ENCODE measurements at places on chromosomes 7 and 10. TPM values are rescaled to one million over a fixed set of nuclear protein-coding genes. Genes with fewer than 3 reads are reported as not detected.
A peak's percentile ranks its signal among the peaks of the same experiment; 100 is the strongest.

DNA sequence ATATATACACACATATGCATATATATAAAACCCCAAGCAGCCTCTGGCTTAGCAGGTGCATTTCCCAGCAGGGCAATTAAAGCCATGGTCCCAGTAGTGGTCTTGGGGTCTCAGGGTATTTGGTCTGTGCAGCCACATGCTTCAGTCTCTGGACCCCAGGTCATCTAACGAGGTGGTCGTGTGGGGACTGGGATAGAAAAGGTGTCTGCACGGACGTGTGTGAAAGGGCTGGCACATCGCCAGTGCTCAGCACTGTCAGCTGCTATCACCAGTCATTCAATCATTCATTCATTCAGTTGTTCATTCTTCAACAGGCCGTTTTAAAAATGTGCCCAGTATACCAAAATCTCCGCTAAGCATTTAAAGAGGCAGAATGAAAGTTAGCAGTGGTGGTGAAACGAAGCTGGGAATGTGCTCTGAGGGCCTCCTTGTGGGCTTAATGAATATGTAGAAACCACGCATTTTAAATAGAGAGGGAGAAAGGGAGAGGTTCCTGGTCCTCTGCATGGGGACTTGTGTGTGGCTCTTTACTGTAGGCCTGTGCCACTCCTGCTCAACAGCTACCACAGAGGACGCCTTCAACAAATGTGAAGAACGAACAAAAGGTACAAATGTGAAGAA, 170.4 kb downstream of the EGFR start:
- no peak for DNase-seq

DNA sequence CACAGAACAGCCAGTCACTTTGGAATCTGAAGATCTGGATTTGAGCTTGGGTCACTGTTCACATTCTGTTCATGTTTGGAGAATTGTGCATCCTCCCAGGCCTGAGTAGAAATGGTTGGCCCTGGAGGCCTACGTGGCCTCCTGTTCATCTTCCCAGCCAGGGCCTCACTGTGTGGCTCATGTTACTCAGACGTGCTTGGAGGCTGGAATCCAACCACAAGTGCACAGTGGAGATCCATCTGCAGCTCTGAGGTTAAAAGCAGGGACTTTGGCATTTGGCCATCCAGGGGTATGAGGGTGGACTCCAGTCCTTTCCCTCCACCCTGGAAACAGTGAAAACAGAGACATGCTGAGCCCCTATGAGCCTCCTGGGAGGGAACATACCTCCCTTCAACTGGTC, 709.0 kb upstream of the IGFBP3 start:
- DNase-seq, result no peak

HERPUD2 gene
- total RNA-seq, result 78.4 TPM

GRCh38 chr10:95500649-95501048, 60.5 kb downstream of the SORBS1 start:
- DNase-seq, result no peak

GRCh38 chr10:79258894-79259293, 88.4 kb upstream of the PPIF start:
- DNase-seq, result no peak

SMO gene
- 17.7 TPM for total RNA-seq

DNA sequence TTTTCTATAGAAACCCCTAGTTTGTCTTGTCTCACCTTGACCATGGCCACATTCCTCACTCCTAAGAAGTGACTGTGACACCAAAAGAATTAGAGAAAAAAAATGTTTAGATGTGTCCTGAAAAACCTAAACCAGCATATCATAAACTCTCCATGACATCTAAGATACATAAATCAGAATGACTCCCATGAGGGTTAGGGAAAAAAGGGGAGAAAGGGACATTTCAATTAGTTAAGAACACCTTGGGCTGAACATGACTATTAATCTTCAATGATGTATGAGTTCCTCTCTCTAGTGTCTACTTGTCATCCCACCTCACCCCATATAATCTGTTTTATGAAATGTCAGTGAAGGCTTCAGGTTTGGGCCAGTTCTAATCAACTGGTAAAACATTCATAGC, 31.1 kb downstream of the KDM7A start:
- DNase-seq, result no peak

- no peak for DNase-seq
Observed at GRCh38 chr7:15925608-15926007, 239.1 kb upstream of the MEOX2 start.

DNA sequence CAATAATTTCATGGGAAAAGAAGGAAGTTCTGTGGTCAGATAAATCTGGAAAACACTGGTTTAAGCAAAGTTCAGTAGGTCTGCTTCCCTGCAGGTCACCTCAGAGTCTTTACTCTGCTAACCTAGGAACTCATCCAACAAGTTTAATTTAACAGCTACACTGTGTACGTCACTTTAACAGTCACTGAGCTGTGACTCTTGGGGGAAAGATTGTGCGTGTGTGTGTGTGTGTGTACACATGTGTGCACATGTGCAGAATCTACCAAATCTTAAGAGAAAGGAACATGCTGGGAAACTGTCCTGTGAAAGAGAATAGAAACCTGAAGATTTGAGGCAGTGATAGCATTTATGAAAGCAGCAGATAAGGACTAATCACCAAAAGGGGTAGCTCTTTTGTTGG, 62.6 kb downstream of the IKZF1 start:
- DNase-seq, result no peak

GPR26 gene
- 0.31 TPM for total RNA-seq

DNA sequence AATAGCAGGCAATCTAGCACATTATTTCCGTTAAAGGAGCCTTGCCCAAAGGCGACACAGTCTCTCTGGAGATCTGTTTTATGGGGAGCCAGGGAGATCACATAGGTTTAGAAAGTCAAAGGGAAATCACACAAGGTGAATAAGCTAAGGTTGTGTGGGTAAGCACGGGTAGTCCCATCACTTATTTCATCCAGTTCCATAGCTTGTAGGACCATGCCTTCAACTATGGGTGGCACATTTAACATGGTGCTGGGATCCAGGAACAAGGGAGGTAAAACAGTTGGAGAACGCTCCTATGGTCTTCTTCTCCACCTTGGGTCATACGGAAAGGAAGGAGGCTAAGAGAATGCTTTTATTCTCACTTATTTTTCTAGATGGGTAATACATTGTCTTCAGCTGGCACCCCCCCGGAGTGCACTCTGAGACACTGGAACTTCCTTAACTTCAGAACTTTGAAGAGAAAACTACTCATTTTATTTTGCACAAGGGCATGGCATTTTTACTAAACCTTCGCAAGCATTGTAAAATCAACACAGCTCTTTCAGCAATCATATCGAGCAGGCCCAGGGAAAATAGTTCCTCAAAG, 435.4 kb downstream of the KIF20B start:
- no peak for DNase-seq

SLC39A12 gene
- total RNA-seq, result 0.68 TPM

GRCh38 chr7:33789871-33790630, 115.3 kb upstream of the BMPER start:
- DNase-seq, result no peak

DNA sequence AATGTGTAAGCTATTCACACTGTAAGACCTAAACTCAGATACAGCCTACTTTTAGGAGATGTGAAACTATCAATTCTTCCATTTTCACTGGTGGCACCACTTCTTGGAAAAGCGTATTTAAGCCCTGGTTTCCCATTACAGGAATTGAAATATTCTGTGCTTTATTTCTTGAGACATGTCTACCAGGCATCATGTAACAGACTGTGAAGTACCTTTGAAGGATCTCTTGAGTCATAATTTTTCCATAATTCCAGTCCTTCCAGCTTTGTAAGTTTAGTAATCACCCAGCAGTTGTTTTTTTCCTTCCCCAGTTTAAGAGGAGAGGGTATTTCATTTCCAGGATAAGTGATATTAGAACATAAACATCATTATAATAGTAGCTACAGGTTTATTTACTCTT, 186.0 kb upstream of the PRPS1L1 start:
- no peak for DNase-seq

DNA sequence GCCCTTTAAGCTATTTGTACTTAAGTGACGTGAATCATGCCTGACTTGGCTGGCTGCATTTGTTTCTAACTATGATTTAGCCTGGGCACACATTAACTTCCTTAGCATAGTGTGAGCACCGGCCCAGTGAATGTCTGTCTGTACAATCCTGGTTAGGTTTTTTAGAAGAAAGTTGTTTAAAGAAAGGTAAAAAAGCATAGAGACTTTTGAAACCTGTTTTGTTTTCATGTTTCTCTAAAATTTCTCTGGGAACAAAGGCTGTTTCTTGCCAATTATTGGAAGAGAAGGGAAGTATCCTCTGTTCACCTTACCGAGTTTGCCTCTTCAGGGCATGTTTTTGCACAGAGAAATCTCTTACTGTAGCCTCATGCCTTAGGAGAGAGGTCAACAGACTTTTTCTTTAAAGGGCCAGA, 42.9 kb upstream of the MET start:
- DNase-seq, result no peak

TUBGCP2 gene
- total RNA-seq, result 84.3 TPM

DNA sequence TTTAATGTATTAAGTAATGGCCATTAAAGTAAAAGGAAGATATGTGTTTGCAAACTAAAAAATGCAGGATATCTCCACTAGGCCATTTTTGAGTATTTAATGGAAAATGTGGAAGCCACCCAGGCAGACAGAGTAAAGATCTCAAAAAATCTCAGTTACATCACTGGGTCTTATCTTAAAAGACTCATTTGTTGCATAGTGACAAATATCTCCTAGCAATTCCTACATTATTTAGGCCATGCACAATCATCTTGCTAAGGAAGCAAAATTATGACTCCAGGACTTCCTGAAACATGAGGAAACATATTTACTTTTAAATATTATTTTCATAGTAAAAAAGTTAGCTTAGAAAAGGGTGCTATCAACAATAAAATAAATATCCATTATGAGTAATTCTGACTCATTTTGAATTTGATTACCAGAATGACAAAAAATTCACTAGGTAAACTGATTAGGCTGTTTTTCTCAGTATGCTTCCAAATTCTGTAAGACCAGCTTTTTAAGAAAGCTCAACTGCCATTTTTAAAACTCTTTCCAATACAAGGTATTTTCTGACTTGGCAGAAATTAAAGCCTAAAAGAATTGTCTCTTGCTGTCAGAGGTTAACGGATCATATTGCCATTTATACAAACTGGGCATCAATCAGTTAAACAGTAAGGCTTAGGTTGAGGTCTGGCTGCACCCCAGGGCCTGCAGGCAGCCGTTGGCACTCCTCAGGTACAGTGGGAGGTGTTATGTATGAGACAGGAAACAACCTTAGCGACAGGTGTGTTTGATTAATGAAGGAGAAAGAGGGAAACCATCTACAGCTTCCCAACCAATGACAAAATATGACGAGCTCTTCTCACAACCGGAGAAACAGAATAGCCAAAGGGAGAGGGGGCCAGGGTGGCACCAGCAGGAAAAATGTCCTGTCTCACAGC, 31.8 kb downstream of the PCLO start:
- no peak for DNase-seq

CC2D2B gene
- total RNA-seq, result 15.4 TPM

SEMA3D gene
- 7.5 TPM for total RNA-seq

VSTM4 gene
- total RNA-seq, result 26.0 TPM

DNA sequence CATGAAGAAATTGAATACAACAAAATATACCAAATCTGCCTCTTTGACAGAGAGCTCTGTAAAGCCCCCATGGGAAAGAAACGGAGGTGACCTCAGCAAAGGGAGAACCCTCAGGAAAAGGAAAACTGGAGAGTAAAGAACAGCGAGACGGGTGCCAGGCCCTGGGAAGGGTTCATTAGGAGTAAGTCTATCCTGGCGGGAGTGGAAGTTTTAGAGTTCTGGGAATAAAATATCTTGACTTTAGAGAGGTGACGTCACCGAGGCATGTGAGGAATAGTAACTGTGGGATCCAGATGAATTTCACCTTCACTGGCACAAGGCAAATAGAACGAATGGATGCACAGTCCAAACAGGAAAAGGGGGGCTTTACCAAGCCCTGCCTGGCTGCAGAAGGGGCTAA, 362.8 kb upstream of the IGFBP3 start:
- no peak for DNase-seq

DNA sequence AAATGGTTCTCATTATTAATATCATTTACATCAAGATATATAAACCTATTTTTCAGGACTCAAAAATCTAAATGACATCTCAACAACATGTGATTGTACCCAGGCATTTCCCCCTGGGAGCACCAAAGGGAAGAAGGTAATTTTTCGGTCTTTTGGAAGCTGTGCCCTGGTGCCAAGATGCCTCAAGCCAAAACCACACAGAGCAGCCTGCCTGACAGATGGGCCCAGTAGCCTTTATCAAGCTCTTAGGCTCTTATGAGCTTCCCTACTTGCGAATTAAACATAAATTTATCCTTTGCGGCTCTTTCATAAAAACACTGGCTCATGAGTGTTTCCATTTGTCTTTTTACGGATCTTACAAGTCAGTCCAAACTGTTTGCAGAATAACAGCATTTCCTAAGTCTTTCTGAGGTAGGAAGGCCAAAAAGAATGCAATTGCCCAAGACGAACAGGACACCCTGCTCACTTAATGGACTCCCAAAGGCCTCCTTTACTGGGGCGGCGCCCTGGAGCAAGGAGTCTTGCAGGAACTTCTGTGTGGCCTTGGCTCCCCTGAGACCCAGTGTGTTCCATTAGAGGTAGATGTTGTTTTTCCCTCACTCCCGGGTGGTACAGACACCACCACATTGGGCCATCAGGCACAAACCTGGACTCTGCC, 4.1 kb upstream of the RASSF4 start:
- peak; percentile 65 for DNase-seq

GRCh38 chr10:6530211-6530840, 49.8 kb downstream of the PRKCQ start:
- DNase-seq, result peak; percentile 34

ZNF394 gene
- 45.3 TPM for total RNA-seq

LDB3 gene
- 3.6 TPM for total RNA-seq

PLCE1 gene
- 8.2 TPM for total RNA-seq

GRCh38 chr7:103712991-103713778, 267.2 kb upstream of the SLC26A5 start:
- no peak for DNase-seq

GDF10 gene
- total RNA-seq, result 34.4 TPM

TDRD1 gene
- 32.3 TPM for total RNA-seq
